Activated naive CD8-positive, alpha-beta T cell treated with anti-CD3 and anti-CD28 coated beads, Interleukin-2, amount 50 U/mL, for 24 hours (primary cell): ENCODE measurements at places on chromosomes 4 and X.

- H3K27me3 ChIP-seq, result no peaks in the 10 kb centered on the region
- no peak overlapping the region for H3K27ac ChIP-seq
- H3K4me3 ChIP-seq, result no peak overlapping the region
- H3K4me1 ChIP-seq, result peaks cover 4% of the 10 kb centered on the region
- DNase-seq, result no peak
Measured at GRCh38 chr4:54967289-54967688, 158.1 kb downstream of the KDR start.

DNA sequence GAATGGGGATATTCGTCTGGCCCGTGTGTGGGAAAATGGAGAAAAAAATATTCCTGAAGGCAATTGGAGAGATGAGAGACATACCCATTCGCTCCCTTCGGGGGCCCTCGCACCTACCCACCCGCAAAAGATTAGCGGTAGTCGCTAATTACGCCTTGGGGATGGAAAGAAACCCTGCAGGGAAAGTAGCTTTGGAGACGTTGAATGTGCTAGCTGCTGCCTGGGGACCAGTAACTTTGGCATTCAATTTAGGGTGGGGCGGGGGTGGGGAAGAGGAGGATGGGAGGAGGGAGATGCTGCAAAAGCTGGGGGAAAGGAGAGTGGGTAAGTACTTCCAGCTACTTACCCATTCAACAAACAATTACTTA lies 407 bp upstream of the ZC4H2 start:
- DNase-seq, result no peak
- peaks cover 12% of the 10 kb centered on the region for H3K4me1 ChIP-seq
- H3K4me3 ChIP-seq, result peak overlapping the region; percentile 96
- no peaks in the 10 kb centered on the region for H3K27me3 ChIP-seq

- peak; percentile 35 for DNase-seq
- no peak overlapping the region for H3K27ac ChIP-seq
- H3K36me3 ChIP-seq, result no peaks in the 10 kb centered on the region
- peaks cover 47% of the 10 kb centered on the region for H3K27me3 ChIP-seq
Measured at GRCh38 chr4:143335979-143336780, 496 bp upstream of the GAB1 start.

GRCh38 chr4:177265729-177266128 lies 43.9 kb upstream of the NEIL3 start:
- H3K36me3 ChIP-seq, result no peaks in the 10 kb centered on the region
- no peak overlapping the region for H3K4me3 ChIP-seq

GRCh38 chrX:54093571-54093970 lies 49.3 kb upstream of the PHF8 start:
- H3K4me1 ChIP-seq, result no peaks in the 10 kb centered on the region
- H3K27me3 ChIP-seq, result no peaks in the 10 kb centered on the region
- H3K36me3 ChIP-seq, result no peaks in the 10 kb centered on the region
- no peak overlapping the region for H3K4me3 ChIP-seq
- no peak for DNase-seq
- H3K27ac ChIP-seq, result no peak overlapping the region

DNA sequence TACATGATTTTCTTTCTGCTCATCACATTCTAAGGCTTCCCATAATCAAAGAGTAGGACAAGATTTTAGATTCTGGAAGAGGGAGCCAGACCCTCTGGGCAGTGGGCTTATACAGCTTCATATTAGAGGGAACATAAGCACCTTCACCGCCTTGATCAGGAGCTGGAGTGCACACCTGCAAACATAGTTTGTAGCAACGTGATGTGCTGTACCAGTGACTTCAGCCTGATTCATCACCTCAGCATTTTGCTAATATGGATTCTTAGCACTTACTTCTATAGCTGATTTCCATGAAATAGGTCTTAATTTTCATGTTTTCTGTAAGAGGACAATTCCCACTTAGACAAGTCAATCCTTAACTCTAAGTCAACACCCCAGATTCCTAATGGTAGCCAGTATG lies 36.7 kb downstream of the PCDH18 start:
- no peak overlapping the region for H3K4me3 ChIP-seq
- no peaks in the 10 kb centered on the region for H3K36me3 ChIP-seq
- no peak overlapping the region for H3K27ac ChIP-seq
- no peaks in the 10 kb centered on the region for H3K4me1 ChIP-seq
- H3K27me3 ChIP-seq, result no peaks in the 10 kb centered on the region

- H3K27ac ChIP-seq, result no peak overlapping the region
- no peak for DNase-seq
- no peaks in the 10 kb centered on the region for H3K36me3 ChIP-seq
- H3K4me3 ChIP-seq, result no peak overlapping the region
- no peaks in the 10 kb centered on the region for H3K27me3 ChIP-seq
Measured at GRCh38 chr4:85446141-85446861, 28.6 kb upstream of the ARHGAP24 start.
